ENCODE measurements at places on chromosomes 7 and 10.

DNA sequence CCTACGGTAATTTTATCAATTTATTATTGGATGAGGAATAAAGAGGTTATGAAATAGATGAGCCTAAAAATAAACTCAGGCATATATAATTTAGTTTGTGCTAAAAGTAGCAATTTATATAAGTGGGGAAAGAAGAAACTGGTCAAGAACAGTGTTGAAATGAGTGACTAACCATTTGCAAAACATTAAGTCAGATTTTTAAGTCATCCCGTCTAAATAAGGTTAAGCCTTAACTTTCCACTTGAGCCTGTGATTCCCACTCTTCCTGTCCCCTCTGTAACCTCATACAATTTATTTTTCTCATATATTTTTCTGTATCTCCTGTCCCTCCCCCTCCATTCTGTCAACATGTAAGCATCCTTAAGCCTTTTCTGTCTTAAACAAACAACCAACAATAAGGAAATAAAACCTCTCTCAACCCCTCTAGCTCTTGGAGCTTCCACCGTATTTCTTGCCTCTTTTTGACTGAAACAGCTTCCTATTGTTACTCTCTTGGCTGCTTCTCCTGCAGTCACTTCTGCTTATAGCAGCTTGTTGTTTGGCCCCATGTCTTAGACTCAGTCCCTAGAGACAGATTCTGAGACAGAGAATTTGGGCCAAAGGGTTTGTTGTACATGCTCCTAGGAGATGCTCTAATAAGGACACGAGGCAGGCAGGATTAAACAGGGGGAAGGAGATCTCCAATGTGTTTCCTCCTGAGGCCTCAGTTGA lies 109.7 kb downstream of the GNAI1 start:
- DNase-seq, result no peak

DNA sequence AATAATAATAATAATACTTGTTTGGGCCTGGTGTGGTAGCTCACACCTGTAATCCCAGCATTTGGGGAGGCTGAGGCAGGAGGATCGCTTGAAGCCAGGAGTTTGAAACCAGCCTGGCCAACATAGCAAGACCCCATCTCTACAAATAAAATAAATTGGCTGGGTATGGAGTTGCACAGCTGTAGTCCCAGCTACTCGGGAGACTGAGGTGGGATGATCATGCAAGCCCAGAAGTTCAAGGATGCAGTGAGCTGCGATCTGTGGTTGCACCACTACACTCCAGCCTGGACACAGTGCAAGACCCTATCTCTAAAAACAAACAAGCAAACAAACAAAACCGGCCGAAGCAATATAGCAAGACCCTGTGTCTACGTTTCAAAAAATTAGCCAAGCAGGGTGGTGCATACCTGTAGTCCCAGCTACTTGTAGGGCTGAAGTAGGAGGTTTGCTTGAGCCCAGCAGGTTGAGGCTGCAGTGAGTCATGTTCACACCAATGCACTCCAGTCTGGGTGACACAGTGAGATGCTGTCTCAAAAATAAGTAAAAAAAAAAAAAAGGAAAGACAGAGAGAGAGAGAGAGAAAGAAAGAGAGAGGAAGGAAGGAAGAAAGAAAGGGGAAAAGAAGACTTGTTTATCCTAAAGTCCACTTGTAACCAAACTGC lies 85.6 kb upstream of the KDM7A start:
- no peak for DNase-seq

DNA sequence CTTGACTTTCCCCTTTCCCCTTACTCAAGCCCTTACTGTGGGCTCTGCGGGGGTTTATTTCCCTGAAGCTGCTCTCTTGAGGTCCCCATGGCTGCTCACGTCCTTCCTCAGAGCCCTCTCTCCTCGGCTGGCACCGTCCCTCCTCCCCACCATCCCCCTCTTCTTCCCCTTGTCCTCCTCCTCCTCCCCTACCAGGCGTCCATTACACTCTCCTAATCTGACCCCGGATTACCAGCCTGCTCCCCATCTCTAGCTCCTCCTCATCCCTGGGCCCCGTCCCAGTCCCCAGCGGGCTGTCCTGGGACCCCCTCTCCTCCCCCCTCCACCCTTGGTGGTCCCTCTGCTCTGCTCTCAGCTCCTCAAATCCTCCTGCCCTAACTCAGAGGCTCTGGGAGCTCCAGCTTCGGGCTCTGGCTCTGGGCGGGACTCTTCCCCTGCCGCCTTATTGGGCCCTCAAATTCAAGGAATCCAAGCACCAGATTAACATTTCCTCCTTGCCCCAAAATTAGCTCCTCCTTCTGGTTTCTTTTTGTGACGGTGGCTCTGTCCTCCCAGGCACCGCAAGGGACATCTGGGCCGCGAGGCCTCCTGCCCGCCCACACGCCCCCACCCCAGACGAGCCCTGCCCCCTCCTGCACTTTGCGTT lies 48.5 kb upstream of the LEP start:
- no peak for DNase-seq

GRCh38 chr7:42858570-42858969 lies 53.3 kb downstream of the C7orf25 start:
- no peak for DNase-seq

GRCh38 chr10:60967260-60967659 lies 23.3 kb upstream of the RHOBTB1 start:
- DNase-seq, result no peak

GRCh38 chr7:140576589-140576988 lies 64.0 kb downstream of the DENND2A start:
- no peak for DNase-seq
